Iris pigment epithelial cell (primary cell): ENCODE measurements at places on chromosomes 6 and 20.

- DNase-seq = peak; percentile 100
Measured at GRCh38 chr20:51335329-51335841, 207.1 kb downstream of the NFATC2 start.

DNA sequence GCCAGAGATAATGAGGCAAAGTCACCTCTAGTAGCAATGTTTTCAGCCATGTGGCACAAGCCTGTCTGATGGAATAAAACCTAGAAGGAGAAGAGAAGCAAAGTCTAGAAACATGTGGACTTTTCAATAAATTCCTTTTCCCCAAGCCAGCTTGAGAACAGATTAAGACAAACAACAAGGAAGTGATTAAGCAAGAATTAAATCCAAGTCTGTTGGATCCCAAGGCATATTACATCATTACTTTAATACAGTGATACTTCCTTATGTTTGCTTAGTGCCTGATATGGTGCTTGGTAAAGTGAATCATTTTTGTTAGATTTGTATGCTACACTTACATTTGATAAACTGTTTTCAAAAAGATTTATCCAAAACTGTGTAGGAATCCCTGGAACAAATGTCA is 260.3 kb upstream of the FAM83B start:
- peak; percentile 53 for DNase-seq

DNA sequence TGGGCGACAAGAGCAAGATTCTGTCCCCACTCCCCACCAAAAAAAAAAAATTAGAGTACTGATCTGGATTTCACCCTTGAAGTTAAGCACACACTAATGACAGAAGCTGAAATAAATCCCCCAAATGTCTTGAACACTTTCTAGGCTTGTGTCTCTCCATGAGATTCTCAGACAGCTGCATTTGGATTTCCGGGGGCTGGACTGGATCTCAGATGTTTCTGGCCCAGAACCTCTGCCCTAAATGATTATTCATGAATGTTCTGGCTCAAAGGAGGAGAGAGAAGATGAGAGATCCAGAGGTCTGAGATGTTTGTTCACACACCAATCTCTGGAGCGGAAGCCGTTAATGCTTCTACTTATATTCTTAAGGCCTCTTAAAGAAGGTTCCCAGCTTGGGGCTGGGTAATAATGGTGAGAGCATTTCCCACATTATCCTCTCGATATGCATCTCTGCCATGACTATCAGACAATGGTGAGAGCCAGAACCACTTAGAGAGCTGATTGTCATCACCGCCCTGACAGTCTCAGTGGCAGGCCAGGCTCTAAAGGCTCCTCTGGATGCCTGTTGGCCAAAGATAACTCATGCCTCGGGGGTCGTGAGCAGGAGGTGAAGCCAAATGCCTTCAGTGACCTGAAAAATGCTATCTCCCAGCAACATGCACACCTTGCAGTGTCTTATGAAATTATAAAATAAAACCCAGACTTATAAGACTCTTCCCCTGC is 127.9 kb upstream of the AGPAT4 start:
- no peak for DNase-seq

- DNase-seq = peak; percentile 32
Measured at GRCh38 chr20:4740774-4741431, 19.2 kb downstream of the PRND start.

- DNase-seq = no peak
Measured at GRCh38 chr6:150312395-150312794, 56.4 kb upstream of the IYD start.

GRCh38 chr20:62929051-62929538 is 2.8 kb upstream of the DIDO1 start:
- DNase-seq = peak; percentile 58
